ENCODE measurements at places on chromosomes 3 and 15.

DNA sequence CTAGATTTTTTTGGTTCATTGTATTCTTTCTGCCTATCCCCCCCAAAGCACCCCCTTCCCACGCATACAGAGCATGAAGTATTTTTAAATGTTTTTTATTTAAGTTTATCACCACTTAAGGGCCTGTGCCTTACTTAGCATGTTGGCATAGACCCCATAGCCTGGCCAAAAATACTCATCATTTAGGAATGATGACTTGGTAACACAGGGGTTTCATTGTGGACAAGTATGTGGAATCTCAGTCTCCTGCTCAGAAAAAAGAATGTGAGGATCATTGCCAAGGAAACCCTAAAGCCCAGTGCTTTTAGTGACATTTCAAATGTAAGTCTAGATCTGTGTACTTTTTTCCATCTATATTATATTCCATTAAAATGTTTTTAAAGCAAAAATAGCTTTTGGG lies 146.3 kb downstream of the ALCAM start:
- DNase-seq: no peak

GRCh38 chr3:126924458-126924857 lies 58.5 kb upstream of the PLXNA1 start:
- DNase-seq: no peak

- DNase-seq: no peak
Observed at GRCh38 chr3:195752546-195753331, 32.0 kb downstream of the MUC20 start.

DNA sequence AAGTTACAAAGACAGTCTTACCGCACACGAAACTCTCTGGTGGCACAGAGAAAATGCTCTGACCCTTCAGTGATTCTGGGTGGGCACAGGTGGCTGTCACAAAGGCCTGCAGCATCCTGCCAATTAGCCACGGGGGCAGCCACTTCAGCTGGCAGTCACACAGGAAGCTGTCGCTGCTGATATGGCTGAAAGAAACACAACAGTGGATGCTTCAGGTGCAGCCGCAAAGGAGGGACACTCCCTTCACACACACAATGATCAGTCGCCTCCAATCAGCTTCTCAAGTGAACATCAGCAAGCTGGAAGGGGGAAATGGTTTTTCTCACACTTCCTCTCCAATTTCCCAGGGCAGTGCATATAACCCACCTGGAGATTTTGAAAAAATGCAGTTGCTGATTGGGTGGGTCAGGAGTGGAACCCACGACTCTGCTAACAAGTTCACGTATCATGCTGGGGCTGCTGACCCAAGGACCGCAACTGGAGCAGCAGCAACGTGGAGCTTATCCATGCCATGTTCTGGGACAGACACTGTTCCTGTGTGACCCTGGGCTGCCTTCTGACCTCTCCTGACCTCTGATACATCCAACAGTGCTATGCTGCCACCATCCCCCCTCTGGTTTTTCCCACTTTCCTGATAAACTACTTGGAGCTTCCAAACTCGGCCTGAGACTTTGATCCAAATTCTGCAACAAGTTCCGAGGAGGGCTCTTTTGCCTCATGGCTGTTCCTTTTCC lies 106.6 kb downstream of the LRIG1 start:
- DNase-seq: peak; percentile 61

- DNase-seq: no peak
Observed at GRCh38 chr3:143648218-143648617, 200.1 kb downstream of the SLC9A9 start.

- no peak for DNase-seq
Observed at GRCh38 chr3:177426878-177427495, 229.7 kb upstream of the TBL1XR1 start.

GRCh38 chr15:50265620-50266019 lies at the start of gene HDC:
Gene HDC, minus strand, starts transcription at chr15:50265726. Its CDS starts 103 bp downstream, at chr15:50265623.
- DNase-seq: no peak

DNA sequence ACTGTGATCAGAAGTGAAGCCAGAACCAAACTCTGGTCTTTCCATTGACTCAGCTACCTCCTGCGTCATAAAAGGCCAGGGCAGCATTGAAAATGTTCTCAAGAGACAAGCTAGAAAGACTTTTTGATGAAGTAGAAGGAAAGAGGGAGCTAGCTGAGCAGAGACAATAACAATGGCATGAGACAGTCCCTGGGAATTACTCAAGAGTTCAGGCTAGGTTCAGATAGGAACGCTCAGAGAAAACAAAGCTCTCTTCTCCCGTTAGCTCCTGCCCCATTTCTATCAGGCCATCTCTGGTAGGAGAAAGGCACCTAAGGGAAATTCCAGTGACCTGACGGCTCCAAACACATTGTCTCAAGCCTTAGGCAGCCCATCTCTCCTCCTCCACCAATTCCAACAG lies 7.0 kb upstream of the OXTR start:
- DNase-seq: no peak

DNA sequence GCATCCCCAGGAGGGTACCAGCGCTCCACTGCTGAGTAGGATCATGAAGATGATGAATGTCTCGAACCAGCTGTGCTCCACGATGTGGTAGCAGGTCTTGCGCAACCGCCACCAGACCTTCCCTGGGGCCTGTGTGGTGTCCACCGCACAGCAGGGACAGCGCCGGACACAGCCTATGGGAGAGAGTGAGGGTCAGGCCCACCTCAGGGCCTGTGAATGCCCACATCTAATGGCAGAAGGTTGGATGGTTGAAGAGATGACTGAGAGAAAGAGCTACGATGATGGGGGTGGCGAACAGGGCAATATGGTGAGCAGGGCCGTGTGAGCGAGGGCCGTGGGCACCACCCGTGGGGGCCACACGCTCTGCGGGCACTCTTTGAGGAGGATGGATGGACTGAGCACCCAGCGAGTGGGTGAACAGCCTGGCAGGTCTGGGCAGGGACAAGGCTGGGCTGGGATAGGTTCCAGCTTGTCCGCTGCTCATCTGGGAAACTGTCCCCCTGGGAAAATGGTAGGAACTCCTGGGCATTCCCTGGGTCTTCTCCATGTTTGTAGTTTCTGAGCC lies 74.1 kb downstream of the SCN5A start:
- DNase-seq: no peak

- no peak for DNase-seq
Observed at GRCh38 chr3:159788291-159788690, 200.3 kb upstream of the IL12A start.

GRCh38 chr3:177491296-177492032 lies 294.2 kb upstream of the TBL1XR1 start:
- no peak for DNase-seq

GRCh38 chr15:60528530-60528929 lies 49.6 kb upstream of the ICE2 start:
- no peak for DNase-seq

DNA sequence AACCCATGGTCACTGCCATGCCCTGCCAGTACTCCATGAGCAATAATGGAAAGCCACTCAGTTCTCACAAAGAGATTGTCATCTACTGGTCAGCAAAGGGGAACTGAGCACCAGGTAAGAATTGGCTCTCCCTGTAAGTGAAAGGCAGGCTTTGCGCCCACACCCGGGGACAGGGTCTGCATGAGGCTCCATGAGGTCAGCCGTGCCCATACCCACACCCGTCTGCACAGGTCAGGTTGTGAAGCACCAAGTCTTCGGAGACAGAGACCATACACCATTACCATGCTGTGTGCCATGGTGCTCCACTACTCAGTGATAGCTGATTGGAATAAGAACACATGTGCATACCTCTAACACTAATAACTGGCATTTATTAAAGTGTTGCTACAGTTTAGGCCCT lies 322.9 kb downstream of the EPHB1 start:
- no peak for DNase-seq

DNA sequence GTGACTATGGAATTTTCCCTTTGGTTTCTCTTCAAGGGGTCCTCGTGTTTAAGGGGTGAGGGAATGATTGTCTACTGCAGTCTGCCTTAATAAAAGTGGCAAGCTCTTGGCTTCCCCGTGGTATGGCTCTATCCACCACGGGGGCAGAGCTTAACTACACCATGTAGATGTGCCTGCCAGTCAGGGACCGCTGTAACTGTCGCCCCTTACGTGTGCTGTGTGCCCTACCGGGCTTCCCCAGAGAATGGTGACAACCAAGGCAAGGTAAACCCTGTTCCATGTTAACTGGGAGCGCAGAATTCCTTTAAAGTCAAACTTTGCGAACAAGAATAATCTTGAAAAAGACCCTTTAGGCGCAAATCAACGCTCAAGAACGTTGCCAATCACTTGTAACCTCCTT lies 966 bp upstream of the C3orf80 start:
- DNase-seq: no peak

GRCh38 chr3:53758846-53759245 lies 87.4 kb downstream of the CHDH start:
- no peak for DNase-seq

DNA sequence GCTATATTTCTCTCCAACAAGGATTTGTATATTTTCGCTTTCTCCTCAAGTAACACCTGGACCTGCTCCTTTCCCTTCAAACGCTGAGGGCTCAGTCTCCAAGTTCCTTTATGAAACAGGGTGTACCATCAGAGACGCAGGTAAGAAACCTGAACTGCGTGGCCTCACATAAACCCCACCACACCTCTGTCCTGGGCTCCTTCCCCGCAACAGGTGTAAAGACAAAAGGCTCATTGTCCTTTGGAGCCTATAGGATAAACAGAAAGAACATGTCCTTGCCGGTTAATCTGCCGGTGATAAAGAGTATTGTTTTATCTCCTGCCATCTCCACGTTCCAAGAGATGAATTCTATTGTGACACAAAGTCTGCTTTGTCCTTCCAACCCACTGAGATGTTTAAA lies 111.8 kb upstream of the ADAMTS9 start:
- DNase-seq: no peak

GRCh38 chr3:101898752-101899169 lies 49.4 kb downstream of the NFKBIZ start:
- no peak for DNase-seq

DNA sequence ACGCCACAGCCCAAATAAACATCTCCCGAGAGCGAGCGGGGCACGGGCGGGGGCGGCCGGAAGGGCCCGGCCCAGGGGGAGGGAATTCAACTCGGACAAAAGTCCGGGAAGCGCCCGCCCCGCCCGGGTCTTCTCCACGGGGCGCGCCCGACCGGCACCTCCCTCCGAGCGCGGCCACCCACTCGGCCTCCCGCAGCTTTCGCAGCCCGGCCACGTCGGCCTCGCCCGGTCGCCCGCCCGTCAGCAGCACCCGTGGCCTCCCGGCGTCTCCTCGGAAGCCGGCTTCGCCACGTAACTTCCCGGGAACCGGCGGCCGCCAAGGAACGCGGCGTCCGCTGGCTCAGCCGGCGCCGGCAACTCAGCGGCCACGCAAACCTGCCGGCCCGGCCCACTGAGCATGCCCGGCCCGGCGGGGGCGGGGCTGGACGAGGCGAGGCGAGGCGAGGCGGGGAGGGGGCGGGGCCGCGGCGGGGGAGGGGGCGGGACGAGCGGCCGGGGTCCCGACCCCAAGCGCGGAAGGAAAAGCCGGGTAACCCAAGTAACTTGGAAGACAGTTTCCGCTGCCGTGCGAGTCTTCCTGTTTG lies at the start of gene TJP1:
Gene TJP1 (minus strand): TSS at position 369 of the 584 bp plus-strand sequence. CDS start 440 bp downstream, outside the sequence.
- no peak for DNase-seq

- DNase-seq: no peak
Observed at GRCh38 chr3:111861391-111861790, 2.3 kb downstream of the PHLDB2 start.

- no peak for DNase-seq
Observed at GRCh38 chr3:95350049-95350448, 1287.2 kb downstream of the NSUN3 start.

- DNase-seq: no peak
Observed at GRCh38 chr3:10549617-10550230, 44.3 kb upstream of the ATP2B2 start.

DNA sequence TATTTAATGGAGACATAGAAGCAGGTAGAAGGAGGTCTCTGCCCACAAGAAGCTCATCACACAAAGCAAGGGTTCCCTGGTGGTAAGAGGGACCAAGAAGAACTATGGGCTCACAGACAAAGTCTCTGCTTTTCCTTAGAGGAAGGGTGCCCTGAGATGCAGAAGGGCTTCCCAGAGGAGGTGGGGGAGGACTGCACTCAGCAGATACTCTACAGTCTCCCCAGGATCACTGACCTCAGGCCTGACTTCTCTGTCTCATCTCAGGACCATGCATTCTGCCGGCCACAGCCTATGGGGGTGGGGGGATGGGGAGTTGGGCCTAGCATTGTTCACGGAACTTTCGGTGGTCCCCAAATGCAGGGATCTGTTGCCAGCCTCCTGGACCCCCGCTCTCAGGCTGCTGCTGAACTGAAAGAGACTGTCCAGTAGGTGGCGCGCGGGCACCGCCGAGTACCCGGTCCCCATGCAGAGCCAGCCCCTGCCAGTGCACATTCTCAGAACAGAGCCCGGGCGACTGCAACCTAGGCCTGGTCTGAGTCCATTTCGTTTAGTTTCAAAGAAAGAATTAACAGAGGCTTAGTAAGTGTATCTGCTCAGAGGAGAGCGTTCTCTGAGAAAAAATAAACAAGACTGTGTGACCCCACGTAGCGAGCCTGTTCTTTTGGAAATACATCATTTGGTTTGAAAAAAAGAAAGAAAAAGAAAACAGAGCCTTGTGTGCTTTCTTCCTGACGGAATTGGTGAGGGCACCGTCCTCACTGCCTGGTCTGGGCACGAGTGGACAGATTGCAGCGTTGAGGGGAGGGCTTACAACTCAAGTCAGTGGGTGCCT lies 74.1 kb downstream of the LRTM1 start:
- peak; percentile 66 for DNase-seq

- DNase-seq: no peak
Observed at GRCh38 chr3:151199554-151200438, 3.2 kb downstream of the GPR171 start.

GRCh38 chr15:59180945-59181600 lies 25.6 kb upstream of the LDHAL6B start:
- no peak for DNase-seq

DNA sequence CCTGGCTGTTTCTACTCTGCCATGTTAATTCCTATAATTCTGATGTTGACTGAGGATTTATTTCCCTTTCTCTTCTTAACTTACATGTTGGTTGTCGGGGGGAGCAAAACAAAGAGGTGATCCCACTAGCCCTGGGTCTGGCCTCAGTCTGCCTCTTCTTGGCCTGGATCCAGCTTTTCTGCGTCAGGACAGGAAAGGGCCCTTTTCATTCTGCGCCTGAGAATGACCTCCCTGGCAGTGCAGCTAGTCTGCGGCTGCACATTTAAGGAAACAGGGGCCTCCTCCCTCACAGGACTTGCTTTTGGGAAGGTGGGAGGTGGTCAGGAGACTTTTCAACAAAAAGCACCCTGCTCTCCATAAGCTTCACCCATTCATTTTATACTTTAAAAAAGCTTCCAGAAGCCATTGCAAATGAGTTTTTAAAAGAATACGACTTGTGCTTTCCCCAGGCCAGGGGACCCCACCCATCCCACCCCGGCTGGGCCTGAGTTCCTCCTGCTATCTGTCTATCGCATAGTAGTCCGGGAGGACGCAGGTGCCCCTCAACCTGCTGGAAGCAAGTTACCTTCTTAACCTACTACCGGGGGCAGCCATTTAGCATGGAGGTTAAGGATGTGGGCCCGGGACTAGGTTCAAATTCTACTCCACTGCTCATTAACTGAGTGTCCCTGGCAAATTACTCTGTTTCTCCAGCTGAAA lies 21.3 kb upstream of the EHD4 start:
- no peak for DNase-seq

DNA sequence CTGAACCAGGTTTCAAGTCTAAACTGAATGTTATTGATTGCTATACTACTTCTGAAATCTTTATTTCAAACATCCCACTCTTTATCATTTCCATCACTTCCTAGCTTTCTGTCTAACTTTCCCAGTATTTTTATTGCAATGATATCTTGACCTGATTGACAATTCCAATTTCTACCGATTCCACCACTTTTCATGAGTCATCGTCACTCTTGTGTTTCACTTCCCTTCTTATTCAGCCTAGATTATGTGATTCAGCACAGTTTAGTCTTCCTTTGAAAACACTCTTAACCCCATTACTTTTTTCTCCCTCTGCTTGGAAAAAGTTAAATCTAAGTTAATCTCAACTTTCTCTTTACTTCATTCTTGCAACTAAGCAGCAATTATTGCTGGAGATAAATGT lies 62.6 kb downstream of the SLC7A14 start:
- no peak for DNase-seq

Data from GM12891 (cell line).